Kidney (tissue), 22 donors: ENCODE measurements at places on chromosomes 2 and 18.
A peak's percentile ranks its signal among the peaks of the same experiment; 100 is the strongest.

DNA sequence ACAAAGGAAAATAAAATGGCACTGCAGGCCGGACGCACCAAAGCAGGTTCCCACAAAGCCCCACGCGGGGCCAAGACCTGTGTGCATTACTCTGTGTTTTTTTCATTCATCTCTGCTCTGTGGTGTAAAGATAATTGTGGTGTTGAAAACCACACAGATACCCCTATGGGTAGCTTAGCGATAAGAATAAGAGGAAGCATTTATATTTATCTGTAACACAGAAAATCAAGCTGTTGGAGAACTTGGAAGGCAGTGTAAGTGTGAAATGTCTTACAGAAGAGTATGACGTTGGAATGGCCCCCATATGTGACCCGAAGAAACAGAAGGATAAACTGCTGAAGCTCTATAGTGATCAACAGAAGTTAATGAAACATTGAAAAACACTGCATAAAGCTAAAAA is 20.3 kb upstream of the MARCO start:
- no peak for DNase-seq

DNA sequence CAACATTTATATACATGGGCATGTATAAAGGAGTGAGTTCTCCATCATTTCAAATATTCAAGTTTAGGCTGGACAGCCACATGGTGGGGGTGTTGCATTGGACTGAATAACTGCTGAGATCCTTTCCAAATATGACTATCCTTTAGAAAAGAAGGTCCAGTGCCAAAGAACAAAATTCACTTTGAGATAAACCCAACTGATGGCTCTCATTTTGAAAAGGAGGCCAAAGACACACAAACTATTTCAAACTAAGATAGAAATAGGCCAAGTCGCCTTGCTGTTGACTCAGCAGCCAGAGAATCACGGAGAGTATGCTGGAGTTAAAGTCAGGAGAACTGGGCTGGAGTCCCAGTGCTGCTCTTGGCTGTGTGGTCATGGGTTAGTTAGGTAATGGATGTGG is 204.5 kb upstream of the LRATD1 start:
- no peak for DNase-seq

DNA sequence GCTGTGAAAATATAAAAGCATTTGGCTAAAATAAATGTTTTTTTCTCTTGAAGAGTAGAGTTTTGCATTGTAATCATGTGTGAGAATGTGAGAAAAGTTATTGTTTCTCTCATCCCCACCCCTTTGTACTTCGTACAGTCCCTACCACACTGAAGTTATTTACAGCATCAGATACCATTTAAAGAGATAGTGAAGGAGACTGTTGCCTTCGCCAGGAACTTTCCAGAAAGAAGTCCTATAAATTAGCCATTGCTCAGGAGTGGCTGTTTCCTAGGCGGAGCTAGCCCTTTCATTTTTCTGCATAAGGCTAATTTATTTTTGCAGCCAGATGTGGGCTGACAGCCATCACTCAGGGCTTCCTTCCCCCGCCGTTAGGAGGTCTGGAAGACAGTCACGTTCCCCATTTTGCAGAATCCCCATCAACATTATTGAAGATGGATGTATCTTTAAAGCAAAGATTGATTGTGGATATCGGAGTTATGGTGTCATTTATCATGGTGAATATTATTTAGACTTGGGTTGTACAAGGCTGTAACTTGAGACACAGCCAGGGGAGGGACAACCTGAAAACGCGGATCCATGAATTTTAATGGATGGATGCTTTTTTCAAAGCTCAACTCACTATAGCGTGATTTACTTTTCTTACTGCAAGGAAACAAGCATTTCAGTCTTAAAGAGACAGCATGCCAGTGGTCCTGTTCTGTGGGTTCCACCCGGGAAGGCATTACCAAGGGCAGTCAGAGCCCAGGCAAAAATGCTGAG is 17.1 kb downstream of the TSHZ1 start:
- DNase-seq, result no peak

GRCh38 chr2:11827547-11827946 is 81.1 kb downstream of the LPIN1 start:
- DNase-seq, result no peak

DNA sequence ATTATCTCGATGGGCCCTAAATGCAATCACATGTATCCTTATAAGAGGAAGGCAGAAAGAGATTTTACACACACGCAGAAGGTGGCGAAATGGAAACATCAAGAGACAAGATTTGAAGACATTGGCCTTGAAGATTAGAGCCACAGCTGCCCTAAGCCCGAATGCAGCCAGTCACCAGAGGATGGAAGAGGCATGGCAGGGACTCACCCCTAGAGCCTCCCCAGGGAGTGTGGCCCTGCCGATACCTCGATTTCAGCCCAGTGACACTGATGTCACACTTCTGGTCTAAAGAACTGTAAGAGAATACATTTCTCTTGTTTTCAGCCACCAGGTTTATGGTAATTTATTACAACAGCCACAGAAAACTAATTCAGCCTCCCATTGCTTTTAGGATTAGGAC is 17.4 kb downstream of the TTC39C start:
- DNase-seq, result no peak

DNA sequence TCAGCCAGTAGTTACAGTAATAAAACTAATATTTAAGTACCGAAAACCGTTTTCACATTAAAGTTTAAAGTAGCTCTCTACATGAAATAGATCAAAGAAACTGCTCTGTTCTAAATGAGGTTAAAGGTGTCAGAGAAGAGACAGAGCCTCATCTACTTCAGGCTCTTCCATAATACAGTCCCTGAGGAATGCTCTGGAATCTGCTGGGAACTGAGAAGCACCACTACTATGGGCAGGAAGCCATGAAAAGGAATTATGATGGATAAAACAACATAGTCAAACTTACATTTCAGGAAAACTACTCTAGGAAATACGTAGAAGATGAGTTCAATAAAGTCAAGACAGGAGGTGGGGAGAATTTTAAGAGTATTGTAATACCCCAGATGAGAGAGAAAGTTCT is 60.0 kb downstream of the ROCK1 start:
- DNase-seq, result no peak

DNA sequence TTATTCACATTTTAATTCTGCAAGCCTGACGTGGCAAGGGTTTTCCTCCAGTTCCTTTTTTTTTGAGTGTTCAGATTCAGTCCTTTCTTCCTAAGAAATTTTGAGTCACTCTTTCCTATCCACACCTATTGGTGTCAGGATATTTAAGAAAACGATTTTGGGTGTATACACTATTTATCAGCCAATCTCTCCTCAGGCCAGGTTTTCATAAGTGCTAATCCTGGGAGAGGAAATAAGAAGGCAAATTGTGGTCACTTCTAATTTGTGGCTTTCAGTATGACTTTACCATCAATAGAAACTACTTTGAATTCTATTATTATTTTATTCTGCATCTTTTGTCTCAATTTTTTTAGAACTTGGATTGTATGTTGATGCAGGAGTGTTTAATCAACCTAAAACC is 174.4 kb downstream of the DSEL start:
- no peak for DNase-seq

DNA sequence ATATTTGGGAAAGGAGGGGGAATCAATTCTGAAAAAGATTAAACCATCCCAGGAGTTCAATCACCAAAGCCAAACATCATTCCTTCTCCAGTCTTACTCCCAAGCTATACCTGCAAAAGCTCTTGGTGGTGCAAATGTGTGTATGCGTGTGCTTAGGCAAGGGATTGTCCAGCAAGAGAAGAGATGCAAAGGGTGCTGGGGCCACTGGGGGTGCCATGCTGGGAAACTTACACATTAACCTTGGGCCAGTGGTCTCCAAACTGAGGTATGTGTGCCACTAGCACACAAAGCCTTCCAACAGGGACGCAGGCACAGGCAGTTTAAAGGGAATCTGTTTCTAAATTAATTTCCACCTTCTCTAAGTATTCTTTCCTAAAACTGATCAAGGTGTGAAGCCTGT is 307.9 kb downstream of the NBAS start:
- DNase-seq, result no peak

DNA sequence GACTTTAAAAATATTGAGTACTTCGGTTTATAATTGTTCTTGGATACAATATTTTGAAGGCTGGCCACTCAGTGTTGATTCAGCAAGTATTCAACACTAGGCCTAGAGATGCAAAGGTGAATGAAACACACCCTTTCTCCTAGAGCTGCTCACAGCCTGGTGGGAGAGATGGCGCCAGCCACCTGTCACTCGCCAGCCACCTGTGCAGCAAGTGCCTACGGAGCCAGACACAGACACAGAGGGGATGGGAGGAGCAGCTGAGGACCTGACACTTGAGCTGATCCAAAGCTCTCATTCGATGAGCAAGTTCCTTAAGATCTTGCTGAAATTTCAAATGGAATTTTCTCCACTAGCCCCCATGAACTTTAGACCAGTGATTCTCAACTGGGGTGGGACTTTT is 151.1 kb upstream of the RIOK3 start:
- DNase-seq, result no peak

DNA sequence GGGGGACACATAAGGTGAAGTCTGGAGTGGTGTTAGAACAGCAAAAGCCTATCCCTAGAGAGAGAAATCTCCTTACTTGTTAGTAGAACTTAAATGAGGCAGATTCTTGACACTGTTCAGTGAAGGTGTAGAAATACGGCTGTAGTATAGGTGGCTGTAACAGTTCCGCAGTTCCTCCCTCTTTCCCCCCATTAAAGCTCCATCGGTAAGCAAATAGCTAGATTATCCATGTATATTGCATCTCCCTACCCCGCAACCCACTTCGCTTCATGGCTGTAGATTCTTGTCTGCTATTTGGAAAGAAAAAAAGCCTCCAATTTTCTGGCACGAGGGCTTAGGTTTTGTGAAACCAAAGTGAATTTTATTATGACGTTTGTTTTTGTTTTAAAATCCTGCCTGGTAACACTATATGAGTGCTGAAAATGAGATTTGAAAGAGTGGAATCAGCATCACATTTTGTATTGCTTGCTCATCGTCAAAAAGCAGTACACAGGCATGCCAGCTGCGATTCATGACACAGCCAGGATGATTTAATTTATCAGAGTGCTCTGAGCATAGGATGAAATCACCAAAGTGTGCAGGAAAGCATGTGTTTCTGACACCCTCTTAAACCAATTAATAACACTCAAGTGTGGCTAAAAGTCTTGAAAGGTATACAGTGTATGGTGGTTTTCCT is 1.4 kb downstream of the FAM171B start:
- DNase-seq, result peak; percentile 14

GRCh38 chr2:75416420-75417342 is 144.1 kb downstream of the EVA1A start:
- no peak for DNase-seq

DNA sequence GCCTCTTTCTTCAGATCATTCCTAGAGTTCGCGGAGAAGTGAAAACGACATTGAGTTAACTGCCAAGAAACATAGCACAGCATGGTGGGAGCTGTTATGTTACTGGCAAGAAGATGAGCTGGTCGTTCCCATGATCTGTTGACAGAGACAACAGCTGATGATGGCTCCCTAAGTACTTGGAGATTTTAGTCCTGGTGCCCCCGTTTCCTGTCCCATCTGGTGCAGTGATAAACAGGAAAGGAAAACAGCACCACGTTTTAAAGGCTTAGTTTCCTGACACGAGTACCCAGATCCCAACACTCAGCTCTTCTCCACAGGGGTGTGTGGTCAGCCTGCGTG is 56.4 kb upstream of the KCNG2 start:
- no peak for DNase-seq

DNA sequence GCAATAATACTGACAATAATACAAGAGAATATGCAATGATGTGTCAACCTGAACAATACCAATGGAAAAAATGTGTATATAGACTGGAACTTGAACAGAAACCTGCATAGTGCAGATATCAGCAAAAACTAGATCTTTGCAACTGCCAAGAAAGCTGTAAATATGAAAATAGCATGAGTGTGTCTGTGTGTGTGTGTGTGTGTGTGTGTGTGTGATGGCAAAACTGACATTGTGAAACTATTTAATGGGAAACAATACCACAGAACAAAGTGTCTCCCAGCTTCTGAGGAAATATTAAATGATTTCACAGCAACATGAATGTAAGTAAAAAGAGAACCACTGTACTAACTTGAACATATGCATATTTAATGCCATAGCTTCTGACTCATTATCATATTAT is 558.2 kb upstream of the LINC00305 start:
- no peak for DNase-seq

GRCh38 chr2:155525199-155525598 is 807.3 kb downstream of the NR4A2 start:
- no peak for DNase-seq

GRCh38 chr2:32738939-32739338 is 111.1 kb downstream of the TTC27 start:
- no peak for DNase-seq

DNA sequence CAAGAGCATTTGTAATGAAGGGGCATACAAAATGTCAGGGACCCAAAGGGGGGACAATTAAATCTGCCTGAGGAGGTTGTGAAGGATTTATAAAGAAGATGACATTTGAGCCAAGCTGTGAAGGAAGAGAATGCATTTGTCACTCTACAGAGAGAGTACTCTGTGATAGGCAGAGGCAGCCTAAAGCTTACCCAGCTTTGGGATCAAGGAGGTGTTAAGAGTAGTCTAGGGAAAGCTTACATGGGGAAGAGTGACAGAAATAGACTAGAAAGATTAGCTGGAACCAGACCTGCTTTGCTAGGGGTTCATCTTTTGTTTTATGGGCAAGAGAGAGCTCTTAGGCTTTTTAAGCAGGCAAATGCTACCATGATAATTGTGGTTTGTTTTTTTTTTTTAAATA is 169.1 kb upstream of the CYP26B1 start:
- no peak for DNase-seq

- DNase-seq, result no peak
Measured at GRCh38 chr2:117977696-117978095, 36.2 kb downstream of the CCDC93 start.

DNA sequence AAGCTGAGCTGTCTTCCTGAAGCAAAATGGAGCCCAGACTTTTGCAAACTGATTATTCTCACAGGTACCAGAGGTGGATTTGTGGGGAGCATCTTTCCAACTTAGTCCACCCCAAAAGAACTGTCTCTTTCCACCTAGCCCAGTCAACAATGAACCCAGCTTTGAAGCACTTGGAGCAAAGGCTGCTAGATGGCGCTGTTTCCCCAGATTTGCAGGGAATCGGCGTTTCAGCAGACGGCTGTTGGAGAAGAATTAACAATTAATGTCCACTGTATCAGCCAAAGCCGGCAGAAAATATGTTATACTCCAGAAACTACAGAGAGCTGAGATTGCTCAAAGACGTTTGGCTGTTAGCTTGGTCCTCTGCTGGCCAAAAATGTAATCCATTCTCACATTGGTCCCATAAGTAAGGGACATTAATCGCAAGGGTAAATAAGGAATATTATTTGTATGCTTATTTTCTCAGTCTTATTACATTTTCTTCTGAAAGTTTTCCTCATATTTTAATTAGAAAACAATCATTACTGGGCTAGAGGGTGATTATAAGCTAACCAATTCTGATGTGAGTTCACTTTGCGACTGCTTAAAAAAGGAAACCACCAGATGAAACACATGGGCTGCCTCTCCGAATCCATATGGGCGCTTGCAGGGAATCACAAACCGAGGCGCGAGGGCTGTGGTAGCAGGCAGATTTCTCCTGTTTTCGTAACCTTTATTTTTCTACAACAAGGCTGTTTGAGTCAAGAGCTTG is 423.8 kb upstream of the MEX3C start:
- peak; percentile 73 for DNase-seq
